Osteoblast (primary cell): ENCODE measurements at places on chromosomes 5 and 9. TPM values are rescaled to one million over a fixed set of nuclear protein-coding genes. Genes with fewer than 3 reads are reported as not detected.
A peak's percentile ranks its signal among the peaks of the same experiment; 100 is the strongest.

IFNA21 gene
- not detected in 2 replicates for total RNA-seq

GRCh38 chr5:164593982-164594381 is 1088.6 kb downstream of the MAT2B start:
- DNase-seq = no peak

DNA sequence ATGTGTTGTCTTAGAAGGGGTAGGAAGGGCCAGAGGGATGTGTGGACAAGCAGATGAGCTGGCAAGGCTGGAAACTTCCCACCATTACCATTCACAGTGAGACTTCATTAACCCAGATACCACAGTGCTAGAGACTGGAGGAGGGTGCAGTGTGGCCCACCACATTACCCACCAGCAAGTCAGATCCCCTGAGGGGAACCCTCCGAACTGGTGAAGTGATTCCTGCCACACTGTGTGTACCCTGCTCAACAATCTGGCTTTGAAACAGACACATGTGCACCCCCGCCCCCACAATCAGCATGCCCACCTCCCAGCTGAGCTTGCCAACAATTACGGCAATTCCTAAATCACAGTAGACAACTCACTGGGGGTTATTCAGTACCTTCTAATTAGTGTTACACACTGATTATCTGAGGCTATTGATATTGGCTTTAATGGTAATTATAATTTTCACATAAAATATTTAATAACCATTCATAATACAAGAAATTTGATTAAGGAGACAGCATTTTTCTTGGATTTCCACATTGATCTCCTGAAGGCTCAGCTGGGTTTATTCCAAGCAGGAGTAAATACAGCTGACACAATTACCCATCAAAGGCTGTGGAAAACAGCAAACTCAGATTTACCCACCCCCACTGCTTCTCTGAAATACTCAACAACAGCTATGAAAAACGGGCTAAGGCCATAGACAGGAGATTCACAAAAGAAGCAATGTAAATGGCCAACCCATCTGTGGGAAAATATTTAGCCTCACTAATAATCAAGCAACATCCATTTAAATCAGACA is 169.3 kb upstream of the FSTL4 start:
- DNase-seq = no peak

LEAP2 gene
- under 0.01 and 0.29 TPM in 2 replicates for total RNA-seq

TUSC1 gene
- total RNA-seq = 12.7 and 13.8 TPM in 2 replicates

TRIP13 gene
- 3.8 and 4.0 TPM in 2 replicates for total RNA-seq

C5orf52 gene
- not detected in 2 replicates for total RNA-seq

BAAT gene
- total RNA-seq = under 0.01 TPM in 1 of 2 replicates, not detected in the other

DNA sequence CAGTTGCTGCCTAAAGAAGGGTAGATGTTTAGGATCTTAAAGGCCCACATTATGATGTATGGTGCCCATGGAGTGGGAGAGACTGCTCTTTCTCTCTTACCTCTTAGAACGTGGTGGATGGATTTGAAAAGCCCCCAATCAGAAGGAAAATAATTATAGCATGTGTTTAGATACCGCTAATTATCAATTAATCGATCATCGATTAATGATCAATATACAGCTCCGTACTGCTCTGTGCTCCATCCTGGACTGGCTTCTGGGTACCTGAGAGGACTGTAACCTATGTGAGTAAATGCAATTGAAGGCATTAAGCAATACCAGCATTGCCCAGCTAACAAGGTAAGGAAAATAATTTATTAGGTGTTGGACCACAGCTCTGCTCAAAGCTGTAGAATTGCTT is 149.1 kb downstream of the MAST4 start:
- no peak for DNase-seq

DNA sequence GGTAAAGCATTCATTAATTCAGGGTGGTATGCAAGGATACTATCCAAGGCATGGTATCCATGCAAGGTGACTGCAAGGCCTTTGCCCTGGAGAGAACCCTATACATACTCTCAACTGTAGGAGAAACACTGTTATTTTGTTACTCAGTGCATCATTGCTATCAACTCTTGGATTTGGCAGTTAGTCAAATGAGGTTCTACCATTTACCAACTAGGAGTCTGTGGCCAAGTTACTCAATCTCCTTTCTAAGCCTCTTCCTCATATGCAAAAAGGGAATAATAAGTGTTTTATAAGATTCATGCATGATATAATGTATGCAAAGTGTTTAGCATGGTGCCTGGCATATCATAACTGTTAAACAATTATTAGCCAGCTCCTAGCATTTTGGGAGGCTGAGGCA is 4.0 kb downstream of the PCDHGC3 start:
- DNase-seq = peak; percentile 68
